ENCODE measurements at places on chromosomes 4 and X.

- no peak for DNase-seq
Measured at GRCh38 chr4:160352637-160353036, 1249.8 kb downstream of the RAPGEF2 start.

GRCh38 chrX:154444755-154445246 lies 860 bp downstream of the FAM50A start:
- DNase-seq = no peak

- no peak for DNase-seq
Measured at GRCh38 chr4:169931964-169932363, 94.2 kb downstream of the MFAP3L start.

DNA sequence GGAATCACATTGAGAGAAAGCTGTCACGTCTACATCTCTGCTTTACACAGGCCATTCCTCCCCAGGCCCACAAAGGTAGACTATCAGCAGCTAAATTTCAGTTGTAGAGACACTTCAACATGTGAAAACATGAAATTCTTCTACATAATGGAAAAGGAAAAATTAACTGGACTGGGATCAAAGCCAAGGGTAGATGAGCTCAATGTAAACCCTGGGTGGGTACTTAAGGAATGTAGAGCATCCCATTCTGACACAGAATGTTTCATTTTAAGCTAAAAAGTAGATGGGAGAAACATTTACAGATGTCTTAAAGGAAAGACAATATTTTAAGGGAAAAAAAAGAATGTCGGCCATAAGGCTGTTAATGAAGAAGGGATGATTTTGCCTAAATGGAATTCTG lies 51.3 kb upstream of the NPNT start:
- no peak for DNase-seq

DNA sequence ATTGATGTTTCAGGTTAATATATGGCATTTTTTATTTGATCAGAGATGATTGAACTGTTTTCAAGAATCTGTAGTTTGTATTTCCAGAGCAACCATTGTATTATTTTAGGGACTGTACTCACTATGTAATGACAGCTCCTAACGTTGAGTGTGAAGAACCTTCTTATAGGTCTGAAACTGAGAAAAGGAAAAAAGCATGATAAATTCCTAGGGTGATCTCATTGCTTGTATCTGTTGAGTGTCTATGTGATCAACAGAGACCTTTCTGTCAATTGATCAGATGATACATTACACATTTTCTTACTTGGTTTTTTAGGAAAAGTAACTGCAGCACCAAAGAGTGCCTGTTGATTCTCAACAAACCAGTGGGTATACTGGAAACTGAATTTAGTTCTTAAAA lies 40.2 kb downstream of the SEC24B start:
- no peak for DNase-seq

DNA sequence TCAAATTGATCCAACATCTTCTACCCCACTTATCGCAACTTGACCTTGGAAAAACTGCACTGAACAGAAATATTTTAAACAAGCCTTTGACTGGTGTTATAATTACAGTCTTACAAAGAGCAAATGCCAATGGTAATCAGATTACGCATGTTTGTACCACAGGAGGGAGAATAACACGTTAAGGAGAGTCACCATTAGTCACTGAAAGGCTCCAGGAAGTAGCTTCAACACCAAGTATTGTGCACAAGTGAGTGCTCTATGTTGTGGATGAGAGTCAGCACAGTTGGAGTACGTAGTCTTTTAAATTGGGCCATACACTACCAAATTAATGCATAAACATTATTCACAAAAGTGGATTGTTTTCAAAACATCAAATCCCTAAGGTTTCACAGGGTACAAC lies 1081.5 kb upstream of the TENM3 start:
- DNase-seq = no peak

GRCh38 chr4:152456609-152457008 lies 79.3 kb downstream of the FBXW7 start:
- DNase-seq = no peak

DNA sequence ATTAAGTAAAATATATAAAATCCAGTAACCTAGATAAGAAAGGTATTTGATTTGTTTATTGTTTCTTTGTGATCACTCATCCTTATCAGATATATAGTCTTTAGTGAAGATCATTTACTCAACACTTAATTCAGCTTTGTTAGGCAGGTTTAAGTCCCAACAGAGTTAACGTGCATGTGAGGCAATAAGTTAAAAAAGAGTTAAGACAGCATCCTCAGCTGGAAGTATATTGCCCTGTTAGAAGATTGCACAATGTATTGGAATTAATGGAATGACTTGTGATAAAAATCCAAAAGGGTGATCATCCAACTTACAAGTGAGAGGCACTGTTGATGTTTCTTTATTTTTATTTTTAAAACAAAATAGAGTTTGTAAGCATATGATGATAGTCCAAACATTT lies 1162.1 kb downstream of the RAPGEF2 start:
- DNase-seq = no peak

- DNase-seq = no peak
Measured at GRCh38 chr4:147793569-147794313, 61.9 kb downstream of the ARHGAP10 start.

- no peak for DNase-seq
Measured at GRCh38 chrX:10050481-10050880, 83.3 kb downstream of the CLDN34 start.

- DNase-seq = no peak
Measured at GRCh38 chr4:177862541-177863176, 420.4 kb upstream of the AGA start.

DNA sequence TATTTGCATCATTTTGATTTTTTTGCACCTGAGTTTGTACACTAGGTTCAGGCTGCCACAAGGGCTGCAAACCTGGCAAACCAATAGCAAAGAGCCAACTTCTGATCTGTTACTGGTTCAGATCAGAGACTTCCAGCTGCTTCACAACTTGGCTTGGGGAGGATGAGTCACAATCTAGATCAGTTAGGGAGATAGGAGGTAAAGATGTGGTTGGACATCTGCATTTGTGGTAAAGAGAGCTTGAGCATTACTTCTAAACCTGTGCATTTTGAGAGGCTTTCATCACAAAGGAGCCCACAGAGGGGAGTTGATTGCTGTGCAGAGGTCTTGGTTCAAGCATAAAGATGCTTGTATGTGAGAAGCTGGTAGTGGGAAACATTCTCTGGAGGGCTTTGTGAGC lies 34.5 kb downstream of the LINC00632 start:
- DNase-seq = no peak

DNA sequence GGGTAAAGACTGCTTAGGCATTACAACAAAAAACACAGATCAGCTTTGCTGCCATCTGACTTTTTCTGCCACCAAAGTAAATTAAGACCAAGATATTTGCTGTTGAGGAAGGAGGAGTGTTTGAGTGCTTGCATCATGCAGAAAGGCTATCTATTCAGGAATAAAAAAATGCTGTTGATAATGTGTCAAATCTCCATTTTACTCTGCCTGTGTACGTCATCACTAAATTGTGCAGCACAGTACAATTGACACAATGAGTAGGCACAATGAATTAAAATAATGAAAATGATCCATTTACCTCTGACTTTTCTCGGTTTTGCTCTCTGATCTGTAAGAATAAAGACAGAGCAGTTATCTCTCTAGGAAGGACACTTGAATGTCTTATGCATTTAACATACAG lies 56.3 kb downstream of the NKX6-1 start:
- DNase-seq = no peak

DNA sequence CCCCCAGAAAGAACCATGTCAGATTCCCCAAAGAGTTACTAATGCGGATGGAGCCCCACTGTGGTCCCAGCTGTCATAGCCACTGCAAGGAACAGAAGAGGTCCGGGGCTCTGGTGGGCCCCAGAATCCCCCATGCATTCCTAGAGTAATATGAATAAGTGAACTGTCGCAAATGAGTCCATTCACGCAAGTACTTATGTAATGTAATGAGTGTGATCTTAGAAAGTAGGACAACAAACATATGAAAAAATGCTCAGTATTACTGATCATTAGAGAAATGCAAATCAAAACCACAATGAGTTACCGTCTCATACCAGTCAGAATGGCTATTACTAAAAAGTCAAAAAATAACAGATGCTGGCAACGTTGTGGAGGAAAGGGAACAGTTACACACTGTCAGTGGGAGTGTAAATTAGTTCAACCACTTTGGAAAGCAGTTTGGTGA lies 141.5 kb upstream of the RBPJ start:
- no peak for DNase-seq

DNA sequence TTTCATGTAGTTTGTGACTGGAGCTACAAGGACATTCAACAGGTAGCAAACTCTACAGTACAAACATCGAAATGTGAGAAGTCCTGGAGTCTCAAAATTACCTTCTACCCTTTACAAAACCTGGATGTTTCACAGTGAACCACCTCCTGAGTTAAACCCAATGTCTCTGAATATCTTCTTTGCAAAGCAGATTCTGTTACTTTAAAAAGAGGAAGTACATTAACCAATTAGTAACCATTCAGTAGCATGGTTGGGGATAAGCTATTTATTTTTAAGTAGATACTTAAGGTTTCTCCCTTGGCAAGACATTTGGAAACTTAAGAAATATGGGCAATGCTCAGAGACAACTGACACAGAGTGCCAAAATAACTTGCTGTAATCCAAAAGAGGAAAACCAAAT lies 371.9 kb upstream of the NWD2 start:
- DNase-seq = no peak

Data from activated naive CD4-positive, alpha-beta T cell treated with anti-CD3 and anti-CD28 coated beads, Interleukin-2, amount 50 U/mL, for 16 hours (primary cell).